Activated CD4-positive, alpha-beta T cell treated with anti-CD3 and anti-CD28 coated beads, Interleukin-2, amount 50 U/mL, for 48 hours (primary cell): ENCODE measurements at places on chromosomes 2 and 18.

- peak; percentile 31 for DNase-seq
Observed at GRCh38 chr18:13614641-13615288, 111.6 kb downstream of the FAM210A start.

- DNase-seq: no peak
Observed at GRCh38 chr2:119008108-119008507, 66.1 kb downstream of the MARCO start.

- DNase-seq: no peak
Observed at GRCh38 chr2:231890896-231891513, 35.2 kb downstream of the NPPC start.

- no peak for DNase-seq
Observed at GRCh38 chr18:49061991-49062831, 111.4 kb upstream of the SMAD7 start.

- no peak for DNase-seq
Observed at GRCh38 chr18:63157293-63158011, 162.1 kb downstream of the BCL2 start.

- DNase-seq: no peak
Observed at GRCh38 chr2:17429130-17429529, 89.1 kb downstream of the RAD51AP2 start.

DNA sequence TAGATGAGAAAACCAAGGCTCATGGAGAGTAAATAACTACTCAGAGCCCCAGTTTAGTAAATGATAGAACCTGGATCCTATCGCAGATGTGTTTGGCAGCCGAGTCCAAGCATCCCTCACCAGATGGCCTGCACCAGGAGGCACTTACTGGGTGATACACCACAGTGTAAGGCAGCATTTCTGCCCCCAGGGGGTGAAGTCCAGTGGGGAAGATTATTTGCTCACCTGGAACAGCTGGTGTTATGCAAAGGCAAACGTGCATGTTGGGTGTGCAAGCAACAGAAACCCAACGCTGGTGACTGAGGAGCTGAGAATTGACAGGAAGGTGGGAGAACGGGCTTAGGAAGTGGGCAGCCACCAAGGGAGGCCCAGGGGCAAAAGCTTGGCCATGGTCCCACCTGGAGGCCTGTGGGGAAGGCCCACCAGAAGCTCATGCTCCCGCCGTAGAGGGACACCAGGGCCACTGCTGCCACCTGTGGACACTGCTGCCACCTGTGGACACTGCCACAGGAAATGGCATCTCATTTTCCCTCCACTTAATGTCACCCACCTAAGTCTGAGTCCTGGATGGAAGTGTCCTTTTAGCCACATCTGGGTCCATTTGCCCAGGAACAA is 100.6 kb downstream of the TFCP2L1 start:
- DNase-seq: no peak

- DNase-seq: no peak
Observed at GRCh38 chr2:149167941-149168340, 129.4 kb downstream of the LYPD6B start.

GRCh38 chr2:31430439-31431165 is 16.1 kb upstream of the XDH start:
- no peak for DNase-seq

GRCh38 chr2:3535794-3536681 is 16.7 kb upstream of the ADI1 start:
- DNase-seq: no peak

DNA sequence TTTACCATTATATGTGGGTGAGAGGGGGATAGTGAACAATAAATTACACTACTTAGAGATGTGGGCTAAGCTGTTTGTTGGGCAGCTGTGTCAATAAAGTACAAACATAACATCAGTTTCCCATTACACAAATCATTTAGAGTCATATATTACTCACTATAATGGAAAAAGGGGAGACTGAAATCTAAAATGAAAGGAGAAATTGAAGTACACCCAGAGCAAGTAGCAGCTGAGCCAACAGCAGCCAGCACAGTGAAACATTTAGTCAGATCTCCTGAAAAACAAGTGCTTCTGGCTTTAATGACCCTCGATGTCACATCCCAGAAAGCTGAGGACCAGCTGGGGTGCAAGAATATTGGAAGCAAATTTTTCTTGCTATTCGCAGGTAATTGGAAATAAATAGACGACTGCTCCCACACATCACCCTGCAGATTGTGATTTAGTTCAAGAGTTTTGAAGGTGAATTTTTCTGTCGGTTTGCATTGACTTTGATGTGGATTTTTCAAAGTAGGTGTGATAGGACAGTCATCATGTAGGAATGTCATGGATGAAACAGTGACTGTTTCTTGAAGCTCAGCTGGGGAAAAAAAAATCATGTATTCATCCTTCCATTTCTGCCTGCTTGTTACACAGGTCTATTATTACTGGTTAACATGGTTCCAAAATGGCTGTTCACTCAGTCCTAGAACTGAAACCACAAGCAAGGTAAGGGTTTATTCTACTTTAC is 1607.3 kb upstream of the CELF4 start:
- no peak for DNase-seq

DNA sequence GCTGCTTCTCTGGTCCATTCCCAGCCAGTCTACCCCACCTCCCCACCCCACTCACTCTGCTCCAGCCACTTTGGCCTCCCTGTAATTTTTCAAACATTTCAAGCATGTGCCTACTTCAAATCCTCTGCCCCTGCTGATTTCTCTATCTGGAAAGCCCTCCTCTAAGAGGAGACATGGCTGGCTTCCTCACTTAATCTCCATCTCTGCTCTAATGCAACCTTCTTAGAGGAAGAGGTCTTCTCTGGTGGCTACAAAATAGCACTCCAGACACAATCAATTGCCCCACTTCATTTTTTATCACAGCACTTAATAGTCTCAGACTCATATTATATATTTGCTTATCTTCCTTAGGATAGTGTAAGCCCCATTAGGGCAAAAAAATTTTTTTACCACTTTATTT is 161.1 kb upstream of the SLC39A10 start:
- DNase-seq: no peak

DNA sequence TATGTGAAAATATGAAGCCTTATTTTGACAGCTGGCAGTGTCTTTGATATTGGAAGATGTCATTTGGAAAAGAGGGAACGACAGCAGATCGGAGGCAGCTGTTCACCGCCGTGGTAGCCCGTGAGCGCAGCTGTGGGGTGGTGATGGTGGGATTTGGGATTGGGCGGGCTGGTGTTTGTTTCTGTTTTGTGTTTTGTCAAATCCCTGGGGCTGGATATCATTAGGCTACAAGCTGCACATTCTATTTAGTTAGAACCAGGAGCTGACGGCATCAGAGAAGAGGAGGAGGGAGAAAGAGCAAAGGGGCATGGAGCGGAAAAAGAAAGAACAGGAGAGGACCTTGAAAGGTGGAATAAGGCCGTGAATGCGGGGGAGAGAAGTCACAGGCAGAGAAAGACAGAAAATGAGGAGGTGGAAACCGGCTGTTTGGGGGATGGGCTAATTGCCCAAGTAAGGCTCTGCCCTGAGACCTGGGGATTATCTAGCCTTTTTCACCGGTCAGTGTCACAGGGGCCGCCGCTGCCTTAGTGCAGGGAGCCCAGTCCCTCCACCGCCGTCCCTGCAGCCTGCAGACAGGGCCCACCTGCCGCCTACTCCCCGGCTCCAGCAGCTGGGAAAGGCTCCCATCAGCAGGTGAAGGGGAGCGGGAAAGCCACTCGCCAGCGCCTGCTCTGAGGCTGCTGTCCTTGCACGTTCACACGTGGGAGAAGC is 88.0 kb downstream of the ZCCHC2 start:
- DNase-seq: no peak

GRCh38 chr2:170568511-170568910 is 146.6 kb upstream of the SP5 start:
- no peak for DNase-seq

- no peak for DNase-seq
Observed at GRCh38 chr2:234240917-234241316, 190.4 kb downstream of the SPP2 start.

GRCh38 chr2:18435426-18436037 is 124.9 kb downstream of the RDH14 start:
- no peak for DNase-seq

DNA sequence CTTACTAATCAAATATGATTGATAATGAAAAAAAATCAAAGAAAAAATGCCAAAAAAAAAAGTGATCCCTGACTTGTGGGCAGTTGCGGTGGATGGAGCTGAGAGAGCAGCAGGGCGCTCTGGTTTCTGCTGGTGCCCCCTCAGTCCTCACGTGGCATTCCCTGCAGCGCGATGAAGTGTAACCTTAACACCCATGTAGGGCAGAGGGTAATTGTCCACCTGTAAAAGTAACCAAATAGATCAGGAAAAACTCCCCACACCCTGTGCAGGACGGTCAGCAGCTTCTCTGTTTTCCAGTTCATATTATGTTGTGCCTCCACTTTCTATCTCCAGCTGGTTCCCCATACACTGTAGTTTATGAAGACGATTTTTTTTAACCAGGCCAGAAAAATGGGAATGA is 25.0 kb downstream of the COA5 start:
- no peak for DNase-seq

DNA sequence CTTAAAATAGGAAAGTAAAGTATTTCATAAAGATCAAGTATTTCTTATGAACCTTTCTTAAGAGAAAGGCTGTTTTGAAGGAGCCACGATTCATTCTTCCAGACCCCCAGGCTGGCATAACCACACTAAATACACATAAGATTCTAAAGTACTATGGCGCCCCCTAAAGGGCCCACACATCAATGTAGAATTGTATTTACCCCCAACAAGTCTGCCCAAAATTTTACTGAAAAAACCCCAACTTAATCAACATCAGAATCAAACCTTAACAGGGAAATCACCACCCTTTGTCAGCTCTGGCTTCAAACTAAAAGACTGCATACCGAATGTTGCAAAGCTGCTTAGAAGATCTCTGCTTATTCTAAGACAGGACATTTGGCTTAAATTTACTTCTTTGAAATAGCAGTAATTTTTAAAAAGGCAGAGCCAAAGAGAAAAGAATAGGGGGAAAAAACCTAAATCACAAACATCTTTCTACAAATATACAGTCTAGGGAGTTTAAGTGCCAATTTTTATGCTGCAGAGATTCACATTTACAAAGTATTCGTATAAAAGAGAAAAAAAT is 20.4 kb upstream of the BCL2 start:
- DNase-seq: peak; percentile 27

- DNase-seq: no peak
Observed at GRCh38 chr2:74503506-74504475, 3.7 kb downstream of the PCGF1 start.

DNA sequence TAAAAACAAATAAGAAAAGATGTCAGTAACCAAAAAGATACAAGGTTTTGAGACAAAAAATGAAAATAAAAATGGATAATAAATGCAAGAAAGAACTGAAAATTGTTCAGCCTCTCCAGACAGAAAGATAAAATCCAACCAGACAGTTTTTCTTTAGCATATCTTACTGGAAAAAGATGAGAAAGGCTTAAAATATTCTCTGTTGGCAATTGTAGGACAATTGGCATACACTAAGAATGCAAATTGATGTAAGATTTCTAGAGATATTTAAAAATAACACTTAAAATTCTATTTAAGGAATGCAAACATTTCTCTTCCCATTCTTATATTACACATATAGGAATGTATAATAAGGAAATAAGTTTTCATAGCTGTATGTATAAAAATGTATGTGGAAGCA is 590.6 kb downstream of the DSC3 start:
- no peak for DNase-seq

- peak; percentile 15 for DNase-seq
Observed at GRCh38 chr18:31684279-31685096, at the start of gene B4GALT6. B4GALT6 (minus strand) TSS chr18:31684581; CDS start chr18:31684426, 155 bp downstream.

GRCh38 chr2:19589791-19590190 is 231.4 kb upstream of the OSR1 start:
- DNase-seq: no peak

GRCh38 chr2:206211657-206212255 is 52.1 kb downstream of the EEF1B2 start:
- DNase-seq: no peak

DNA sequence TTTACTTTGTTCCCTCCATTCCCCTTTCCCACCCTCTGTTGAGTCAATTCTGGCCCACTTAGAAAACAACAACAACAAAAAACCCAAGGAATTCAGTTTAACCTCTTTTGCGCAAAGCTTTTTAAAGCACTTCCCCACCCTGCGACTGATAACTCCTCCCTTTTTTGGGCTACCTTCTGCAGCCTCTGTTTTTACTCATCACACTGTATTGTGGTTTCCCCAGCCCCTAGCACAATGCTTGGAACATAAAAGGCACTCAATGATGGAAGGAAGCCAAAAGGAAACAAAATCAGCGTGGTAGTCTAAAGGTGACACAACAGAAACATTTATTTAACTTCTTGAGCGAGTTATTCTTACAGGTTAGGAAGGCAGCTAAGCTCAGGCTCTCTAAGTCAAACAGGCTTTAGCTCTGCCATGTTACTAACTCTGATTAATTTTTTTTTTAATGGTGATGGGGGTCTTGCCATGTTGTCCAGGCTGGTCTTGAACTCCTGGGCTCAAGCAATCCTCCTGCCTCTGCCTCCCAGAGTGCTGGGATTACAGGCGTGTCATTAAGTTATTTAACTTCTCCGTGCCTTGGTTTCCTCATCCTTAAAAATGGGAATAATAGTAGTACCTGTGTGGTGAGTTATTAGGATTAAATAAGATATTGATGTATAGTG is 1.3 kb downstream of the CEP68 start:
- peak; percentile 57 for DNase-seq

- no peak for DNase-seq
Observed at GRCh38 chr18:58080451-58080850, 36.4 kb downstream of the NEDD4L start.

GRCh38 chr18:12287684-12288402 is 20.2 kb upstream of the TUBB6 start:
- DNase-seq: no peak

- DNase-seq: no peak
Observed at GRCh38 chr2:239932881-239933735, 92.0 kb downstream of the NDUFA10 start.

GRCh38 chr2:169260246-169260645 is 102.1 kb downstream of the LRP2 start:
- no peak for DNase-seq

DNA sequence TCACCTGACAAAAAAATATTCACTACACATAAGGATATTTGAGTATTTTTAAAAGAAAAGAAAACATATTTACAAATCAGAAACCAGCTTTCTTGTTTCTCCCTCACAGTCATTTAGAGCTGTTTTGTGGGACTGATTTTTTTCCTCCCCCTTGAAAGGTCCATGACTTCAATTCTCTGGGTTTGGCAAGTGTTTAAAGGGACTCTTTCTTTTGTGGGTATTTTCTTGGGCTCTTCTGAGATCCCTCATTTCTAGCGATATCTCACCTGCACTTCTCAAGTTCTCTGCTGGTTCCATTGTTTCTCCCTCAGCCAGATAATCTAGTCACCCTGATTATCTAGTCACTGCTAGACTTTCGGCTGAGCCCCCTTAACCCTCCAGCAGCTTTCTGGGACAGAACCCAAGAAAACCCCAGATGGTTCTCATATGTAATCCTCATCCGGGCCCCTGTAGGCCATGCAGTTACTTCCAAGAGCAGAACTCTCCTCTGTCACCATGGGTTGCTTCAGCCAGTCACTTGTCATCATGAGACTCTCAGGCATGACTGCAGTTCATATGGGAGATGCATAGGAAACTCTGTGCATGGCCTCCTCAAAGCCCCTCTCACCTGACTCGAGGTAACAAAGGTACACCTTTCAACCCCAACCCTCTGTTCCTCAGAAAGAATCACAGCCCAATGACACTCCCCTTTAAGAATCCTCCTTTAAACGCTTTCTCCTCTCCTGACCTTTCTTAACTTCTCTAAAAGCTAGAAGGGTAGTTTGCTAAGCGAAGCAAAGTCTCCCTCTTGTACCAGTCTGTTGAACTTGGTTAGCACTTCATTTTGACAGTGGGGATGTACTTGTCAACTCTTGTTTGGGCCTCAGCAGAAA is 36.7 kb upstream of the ITGA4 start:
- DNase-seq: no peak

- no peak for DNase-seq
Observed at GRCh38 chr2:101808006-101808562, 110.6 kb downstream of the MAP4K4 start.
